ENCODE measurements at places on chromosomes 12 and 14. TPM values are rescaled to one million over a fixed set of nuclear protein-coding genes. Genes with fewer than 3 reads are reported as not detected.

Gene MGP
- 35.0 TPM for polyA plus RNA-seq

Gene MBIP
- polyA plus RNA-seq, result 51.0 TPM

Gene ERP27
- polyA plus RNA-seq, result 20.5 TPM

Gene GPX2
- 0.21 TPM for polyA plus RNA-seq

DNA sequence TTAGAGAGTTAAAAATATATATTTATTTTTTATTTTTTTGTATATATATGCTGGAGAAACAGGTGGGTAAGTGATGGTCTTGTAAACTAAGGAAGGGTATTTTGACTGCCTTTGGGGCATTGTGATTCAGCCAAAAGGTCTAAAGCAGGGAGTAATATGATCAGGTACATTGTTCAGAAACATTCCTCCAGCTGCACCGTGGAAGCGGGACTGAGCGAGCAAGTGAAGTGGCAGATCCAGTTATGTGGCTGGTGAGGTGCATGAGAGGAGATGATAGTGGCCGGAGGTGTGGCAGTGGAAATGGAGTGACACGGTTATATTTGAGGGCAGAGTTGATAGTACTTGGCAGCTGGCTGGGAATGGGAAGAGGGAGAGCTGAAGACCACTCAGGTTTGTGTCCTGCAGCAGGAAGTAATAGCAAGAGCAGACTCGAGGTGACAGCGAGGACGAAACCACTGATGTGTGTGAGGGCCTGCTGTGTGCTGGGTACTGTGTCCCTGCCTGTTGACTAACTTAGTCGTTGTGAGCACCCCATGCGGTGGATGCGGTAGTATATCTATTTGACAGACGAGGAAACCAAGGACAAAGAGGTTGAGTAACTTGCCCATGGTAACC is 39.2 kb downstream of the EID3 start:
- DNase-seq, result no peak

DNA sequence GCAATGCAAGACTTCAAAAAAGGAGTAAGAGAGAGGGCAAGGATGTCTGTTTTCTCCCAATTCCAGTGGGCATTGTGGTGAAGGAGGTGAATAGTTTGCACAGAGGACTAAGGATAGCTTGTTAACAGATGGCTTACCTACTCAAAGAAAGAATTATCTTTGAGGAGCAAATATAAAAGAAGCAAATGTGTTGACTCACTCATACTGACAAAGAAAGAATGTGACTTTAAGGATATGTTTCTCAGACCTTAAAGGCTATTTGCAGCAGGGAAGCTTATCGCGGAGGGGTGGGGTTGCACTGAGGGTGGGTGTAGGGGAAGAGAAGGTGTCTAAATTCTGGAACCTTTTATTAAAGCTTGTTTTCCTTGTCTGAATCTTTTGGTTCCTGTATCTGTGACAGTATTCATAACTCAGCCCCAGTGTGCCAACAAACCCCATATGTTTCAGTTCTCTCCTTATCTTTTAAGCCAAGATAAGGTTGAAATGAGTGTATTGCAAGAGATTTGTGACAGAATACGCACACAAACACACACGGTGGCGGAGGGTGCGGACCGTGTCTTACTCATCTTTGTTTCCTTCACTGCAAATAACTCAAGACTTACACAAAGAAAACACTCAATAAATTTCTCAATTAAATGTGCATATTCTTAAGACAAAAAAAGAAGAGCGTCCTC is 146.4 kb upstream of the ARID2 start:
- DNase-seq, result no peak

- no peak for DNase-seq
Measured at GRCh38 chr12:8911606-8912268, 2.6 kb upstream of the PHC1 start.

DNA sequence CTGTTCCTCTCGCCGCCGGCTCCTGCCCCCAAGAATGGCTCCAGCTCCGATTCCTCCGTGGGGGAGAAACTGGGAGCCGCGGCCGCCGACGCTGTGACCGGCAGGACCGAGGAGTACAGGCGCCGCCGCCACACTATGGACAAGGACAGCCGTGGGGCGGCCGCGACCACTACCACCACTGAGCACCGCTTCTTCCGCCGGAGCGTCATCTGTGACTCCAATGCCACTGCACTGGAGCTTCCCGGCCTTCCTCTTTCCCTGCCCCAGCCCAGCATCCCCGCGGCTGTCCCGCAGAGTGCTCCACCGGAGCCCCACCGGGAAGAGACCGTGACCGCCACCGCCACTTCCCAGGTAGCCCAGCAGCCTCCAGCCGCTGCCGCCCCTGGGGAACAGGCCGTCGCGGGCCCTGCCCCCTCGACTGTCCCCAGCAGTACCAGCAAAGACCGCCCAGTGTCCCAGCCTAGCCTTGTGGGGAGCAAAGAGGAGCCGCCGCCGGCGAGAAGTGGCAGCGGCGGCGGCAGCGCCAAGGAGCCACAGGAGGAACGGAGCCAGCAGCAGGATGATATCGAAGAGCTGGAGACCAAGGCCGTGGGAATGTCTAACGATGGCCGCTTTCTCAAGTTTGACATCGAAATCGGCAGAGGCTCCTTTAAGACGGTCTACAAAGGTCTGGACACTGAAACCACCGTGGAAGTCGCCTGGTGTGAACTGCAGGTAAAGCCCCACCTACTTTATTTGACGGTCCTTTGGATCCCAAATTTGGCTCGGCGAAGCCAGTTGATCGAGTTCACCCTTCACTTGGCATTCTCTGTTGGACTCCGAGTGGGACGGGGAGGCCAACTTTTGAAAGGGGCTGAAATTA is 1.5 kb downstream of the WNK1 start:
- no peak for DNase-seq

Data from left renal cortex interstitium (tissue), 4 donors.